DMS 273 treated with DMSO at 0.1 percent for 48 hours (cell line): ENCODE measurements at places on chromosomes 2 and 18.

DNA sequence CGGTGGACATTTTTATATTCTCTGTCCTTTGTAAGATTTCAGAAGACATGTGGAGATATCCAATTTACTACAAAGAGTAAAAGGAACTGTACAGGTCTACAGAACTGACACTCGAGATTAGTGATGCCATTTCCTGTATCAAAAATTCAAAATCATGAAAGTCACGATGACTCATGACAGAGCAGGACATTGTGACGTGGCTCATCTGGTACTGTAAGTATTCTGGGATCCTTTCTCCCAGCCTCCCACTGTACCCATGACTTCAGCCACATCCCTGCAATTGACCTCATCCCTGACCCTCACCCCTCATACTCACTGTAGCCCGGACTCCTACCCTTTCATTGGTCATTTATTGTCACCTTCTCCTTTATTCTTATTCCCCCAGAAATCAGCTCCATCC, 736.5 kb downstream of the EPHA4 start:
- no peak for DNase-seq

- DNase-seq, result no peak
Measured at GRCh38 chr18:46276748-46277147, 172.6 kb downstream of the HAUS1 start.

DNA sequence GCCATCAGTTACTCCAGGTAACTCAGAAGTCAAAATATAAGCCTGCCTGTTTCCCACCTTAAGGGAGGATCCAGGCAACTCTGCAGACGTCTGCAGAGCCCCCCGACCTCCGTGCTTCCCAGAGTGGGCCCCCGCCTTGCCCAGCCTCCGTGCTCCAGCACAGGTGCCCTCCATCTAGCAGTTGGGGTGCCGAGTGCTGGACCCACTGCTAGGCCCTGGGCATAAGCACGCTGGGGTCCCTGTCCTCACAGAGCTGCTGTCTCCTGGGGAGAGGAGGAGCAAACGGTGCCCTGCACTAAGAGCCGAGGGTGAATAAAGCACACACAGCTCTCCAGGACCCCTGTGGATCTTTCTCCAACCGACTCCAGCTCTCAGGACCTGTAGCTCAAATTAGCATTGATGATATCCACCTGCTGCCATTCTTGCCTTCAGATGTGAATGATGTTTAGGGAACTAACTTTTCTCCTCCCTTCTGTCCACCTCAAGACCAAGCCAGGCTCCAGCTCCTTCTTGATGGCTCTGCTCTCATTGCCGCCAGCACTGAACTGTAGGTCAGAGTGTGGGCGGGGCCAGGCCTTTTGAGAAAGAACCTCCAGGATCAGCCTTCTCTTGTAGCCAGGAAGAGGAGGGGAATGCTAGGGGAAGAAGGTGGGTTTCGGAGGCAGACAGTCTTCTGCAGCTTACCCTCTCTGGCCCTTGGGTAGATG, 121.2 kb downstream of the SMAD7 start:
- no peak for DNase-seq

DNA sequence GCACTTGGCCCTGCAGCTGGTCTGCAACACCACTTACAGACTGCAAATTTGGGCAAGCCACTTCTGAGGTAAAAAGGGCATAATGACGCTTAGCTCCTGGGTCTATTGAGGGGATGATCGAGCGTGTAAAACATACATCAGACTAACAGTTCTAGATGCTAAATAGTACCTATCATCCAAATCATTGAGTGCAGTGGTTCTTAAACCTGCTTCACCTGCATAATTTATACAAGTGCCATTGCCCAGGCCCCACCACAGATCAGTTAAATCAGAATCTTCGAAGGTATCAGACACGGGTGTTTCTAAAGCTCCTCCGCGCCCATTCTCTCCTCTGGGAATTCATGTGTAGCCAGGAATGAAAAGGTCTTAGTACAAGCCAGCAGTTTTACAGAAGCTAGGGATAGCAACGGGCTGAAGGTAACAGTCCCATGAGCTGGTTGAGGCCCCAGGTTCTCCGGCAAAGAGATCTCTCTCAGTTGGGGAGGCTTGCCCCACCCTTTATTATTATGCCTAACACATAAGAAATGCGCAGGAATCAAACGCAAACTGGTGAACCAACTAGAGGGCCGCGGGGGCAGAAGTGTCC, 737 bp upstream of the RNF181 start:
- DNase-seq, result no peak

GRCh38 chr2:124333784-124334183, 308.7 kb downstream of the CNTNAP5 start:
- DNase-seq, result no peak
